ENCODE measurements at places on chromosomes 11 and 22. TPM values are rescaled to one million over a fixed set of nuclear protein-coding genes. Genes with fewer than 3 reads are reported as not detected.

DNA sequence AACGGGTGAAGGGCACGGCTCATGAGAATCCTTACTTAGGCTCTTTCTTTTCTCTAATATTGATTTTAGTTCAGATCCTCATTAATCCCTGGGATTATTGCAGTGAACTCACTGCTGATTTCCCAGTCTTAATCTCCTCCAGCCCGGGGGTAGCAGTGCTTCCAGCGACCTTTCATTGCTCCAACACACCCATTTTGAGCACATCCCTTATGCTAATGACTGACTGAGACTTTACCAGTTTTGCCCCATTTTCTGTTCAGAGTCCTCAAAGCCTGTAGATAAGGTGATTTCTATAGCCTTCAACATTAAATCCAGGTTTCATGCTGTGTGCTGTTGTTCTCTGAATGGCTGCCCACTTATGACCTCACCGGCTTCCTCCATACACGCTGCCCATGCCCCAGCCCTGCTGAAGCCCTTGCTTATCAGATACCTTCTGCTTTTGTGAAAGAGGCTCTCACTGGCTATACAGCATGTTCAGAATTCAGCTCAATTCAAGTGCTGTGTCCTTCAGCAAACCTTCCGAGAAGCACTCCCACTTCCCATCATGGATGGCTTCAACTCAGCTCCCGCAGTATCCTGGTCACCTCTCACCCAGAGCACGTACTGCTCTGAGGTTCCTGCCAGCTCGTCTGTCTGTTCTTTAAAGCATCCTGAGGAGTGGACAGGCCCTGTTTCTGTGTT, 49.0 kb downstream of the PPFIA1 start:
- no peak for DNase-seq

GRCh38 chr11:76752321-76753143, 30.6 kb upstream of the TSKU start:
- DNase-seq = peak; percentile 60

- DNase-seq = peak; percentile 10
Observed at GRCh38 chr22:20427945-20428417, 9.6 kb downstream of the SCARF2 start.

DNA sequence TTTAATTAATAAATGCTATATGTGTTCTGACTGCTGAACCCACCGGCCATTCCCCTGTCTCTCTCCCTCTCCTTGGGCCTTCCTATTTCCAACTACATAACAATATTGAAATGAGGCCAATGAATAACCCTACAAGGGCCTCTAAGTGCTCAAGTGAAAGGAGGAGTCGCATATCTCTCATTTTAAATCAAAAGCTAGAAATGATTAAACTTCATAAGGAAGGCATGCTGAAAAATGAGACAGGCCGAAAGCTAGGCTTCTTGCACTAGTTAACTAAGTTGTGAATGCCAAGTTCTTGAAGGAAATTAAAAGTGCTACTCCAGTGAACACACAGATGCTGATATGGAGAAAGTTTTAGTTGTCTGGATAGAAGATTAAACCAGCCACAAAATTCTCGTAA, 109.2 kb downstream of the TSPAN18 start:
- DNase-seq = no peak

GRCh38 chr11:123690485-123690884, 36.1 kb upstream of the SCN3B start:
- no peak for DNase-seq

DNA sequence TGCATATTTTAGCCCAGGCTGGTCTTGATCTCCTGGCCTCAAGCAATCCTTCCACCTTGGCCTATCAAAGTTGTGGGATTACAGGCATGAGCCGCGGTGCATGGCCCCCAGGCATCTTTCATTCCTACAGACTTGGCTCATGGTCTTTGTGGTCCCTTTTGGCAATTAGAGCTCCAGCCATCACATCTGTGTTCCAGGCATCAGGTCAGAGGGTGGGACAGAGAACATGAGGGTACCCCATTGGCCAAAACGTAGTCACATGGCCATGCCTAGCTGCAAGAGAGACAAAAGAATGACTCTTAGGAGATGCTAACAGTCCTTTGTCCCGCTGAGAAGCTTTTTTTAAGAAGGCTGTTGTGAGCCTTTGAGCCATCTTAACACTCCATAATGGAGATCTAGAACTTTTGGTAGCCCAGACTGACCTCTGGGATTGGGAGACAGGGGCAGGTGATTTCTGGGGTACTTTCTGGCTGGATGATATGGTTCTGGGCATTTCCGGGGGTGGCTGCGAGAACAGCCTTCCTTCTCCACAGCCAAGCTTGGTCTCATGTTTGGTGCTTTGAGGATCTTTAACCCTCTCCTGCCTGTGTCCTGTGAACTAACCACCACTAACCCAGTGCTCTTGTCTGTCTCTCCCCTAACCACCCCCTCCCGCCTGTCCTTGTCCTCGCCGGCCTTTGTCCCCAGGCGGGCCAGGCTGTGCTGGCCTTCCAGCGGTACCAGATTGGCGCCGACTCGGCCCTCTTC, 18.4 kb upstream of the TAB1 start:
- no peak for DNase-seq

GRCh38 chr22:20112623-20113511, 3.0 kb upstream of the RANBP1 start:
- no peak for DNase-seq

DNA sequence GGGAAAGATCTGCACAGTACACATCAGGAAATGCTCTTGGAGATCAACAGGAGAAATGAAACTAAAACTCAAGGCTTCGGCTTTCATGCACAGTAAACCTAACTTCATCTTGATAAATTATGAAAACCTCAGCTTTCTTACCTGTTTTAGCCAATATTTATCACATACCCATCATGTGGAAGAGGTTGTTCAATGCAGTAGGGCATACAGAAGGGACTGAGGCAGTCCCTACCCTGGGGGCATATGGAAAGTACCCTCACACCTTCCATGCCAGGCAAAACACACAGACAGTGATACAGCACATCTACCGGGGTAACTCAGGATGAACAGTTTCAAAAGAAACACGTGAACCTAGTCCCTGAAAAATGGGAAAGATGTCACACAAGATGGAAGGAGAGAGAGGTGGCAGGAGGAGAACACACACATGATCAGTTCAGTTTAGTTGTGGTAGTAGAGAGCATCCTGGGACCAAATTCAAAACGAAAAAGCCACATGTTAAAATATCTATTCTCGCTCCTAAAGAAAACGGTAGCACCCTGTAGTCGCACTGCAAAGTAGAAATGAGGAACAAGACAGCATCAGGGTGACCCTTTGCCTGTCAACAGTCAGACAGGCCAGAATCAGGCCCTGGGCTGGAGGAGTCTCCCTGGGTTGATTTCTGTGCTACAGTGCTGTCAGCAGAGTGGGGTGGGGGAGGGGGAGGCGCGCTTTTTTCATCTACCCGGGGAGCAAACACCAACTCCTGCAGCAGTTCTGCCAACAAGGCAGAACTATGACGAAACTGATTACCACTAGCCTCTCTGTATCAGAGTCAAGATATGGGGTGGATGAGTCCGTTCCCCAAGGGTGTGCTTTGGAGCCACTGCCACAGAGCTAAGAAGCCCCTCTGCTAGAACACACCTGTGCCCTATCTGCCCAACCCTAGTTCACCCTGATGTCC, 1.3 kb downstream of the HIRA start:
- no peak for DNase-seq

- no peak for DNase-seq
Observed at GRCh38 chr11:127412722-127413380, 412.3 kb upstream of the KIRREL3 start.

GRCh38 chr11:128234143-128234542, 353.2 kb downstream of the ETS1 start:
- no peak for DNase-seq

- DNase-seq = no peak
Observed at GRCh38 chr22:29014293-29014692, 47.3 kb downstream of the C22orf31 start.

- no peak for DNase-seq
Observed at GRCh38 chr11:105856954-105857353, 165.1 kb downstream of the MSANTD4 start.

DNA sequence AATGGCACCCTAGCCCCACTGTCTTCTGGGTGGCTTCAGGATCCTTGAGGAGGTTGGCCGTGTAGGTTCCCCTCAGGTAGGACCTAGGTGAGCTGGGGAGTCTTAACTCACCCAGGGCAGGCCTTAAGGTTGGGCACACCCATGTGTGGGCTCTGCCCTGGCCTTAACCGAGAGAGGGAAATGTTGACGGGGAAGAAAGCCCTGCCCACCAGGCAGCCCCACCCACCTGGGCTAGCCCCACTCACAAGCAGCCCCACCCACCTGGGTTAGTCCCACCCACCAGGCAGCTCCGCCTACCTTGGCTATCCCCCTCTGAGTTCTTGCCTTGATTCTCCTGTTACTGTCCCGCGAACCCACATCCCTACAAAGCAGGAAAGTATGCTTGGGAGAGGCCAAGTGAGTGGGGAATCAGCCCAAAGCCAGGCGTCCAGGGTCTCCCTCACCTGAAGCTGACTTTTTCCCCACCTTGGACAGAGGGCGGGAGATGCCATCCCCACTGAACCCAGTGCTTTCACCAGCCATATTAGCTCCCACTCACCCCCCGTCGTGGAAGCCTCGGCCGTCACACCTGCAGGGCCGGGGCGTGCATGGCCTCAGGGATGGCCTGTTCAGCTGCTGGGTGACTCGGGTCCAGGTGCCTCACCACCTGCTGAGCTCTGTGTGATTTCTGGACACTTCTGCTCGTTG, at the start of gene MYEOV:
MYEOV (plus strand) TSS at position 337 of the 687 bp plus-strand sequence. CDS start 1,200 bp downstream, outside the sequence.
- peak; percentile 61 for DNase-seq

DNA sequence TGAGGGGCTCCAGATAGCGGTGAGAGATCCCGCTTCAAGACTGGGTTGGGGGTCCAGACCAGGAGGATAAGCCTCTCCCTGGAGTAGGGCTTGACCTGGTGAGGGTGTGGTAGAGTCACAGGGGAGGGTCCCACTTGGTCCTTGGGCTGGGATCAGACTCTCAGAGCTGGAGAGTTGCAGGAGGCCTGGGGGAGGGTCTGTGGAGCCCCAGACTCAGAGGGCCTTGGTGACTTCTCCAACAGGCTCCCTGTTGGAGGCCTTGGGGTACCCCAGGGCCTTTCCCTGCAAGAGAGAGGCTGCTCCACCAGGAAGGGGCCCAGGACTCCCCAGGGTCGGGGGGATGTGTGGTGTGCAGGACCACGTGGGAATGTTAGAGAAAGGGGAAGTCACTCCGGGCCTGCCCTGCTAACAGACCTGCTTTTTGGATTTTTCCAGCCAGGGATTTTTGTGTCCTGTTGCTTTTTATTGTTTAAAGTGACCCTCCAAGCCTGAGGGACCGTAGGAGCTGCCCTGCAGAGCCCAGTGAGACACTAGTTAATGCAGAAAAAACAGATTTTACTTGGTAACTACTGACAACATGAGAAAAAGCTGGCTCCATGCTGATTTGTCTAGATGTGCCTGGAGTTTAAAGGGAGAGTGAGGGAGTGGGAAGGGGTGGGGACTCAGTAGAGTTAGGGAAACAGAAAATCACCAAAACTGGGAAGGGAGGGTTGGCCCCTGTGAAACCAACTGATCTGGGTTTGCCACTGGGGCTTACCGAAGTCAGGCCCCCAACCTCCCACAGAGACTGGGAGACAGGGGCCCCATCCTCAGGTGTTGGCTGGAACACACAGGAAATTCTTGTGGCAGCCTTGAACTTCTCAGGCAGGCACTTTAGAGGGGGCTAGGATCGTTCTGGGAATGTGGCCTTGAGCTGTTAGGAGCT, 801 bp upstream of the TXNRD2 start:
- peak; percentile 74 for DNase-seq

DNA sequence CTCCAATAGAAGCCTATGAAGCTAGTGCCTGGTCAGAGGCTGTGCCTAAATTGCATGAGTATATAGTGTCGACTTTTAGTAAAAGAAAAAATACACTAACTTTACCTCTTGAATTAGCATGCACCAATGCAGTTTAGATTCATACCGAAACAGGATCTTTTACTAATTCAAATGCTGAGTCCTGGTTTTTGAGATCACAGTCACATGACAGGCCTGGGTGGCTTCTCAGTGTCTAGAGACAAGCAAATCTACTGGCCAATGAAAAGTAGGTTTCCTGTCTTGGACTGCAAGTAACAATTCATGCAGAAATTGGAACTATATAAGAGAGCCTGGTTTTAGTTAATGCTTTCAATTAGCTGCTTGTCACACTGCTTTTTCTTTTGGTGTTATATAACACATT, 7.2 kb downstream of the ARHGEF12 start:
- DNase-seq = no peak

- DNase-seq = no peak
Observed at GRCh38 chr11:8164746-8165145, 4.1 kb downstream of the RIC3 start.

DNA sequence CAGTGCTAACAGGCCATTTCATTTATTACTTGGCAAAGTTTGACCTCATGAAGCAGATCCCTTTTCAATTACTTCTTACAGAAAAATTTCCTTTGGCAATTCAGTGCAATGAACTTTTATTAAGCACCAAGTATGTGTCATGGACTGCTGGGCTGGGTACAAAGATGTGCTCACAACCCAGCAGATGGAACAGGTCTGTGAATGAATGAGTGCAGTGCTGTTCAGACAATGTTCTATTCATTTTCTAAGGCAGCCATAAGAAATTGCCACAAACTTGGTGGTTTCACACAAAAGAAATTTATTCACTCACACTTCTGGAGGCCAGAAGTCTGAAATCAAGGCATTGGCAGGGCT, 428.5 kb downstream of the SOX6 start:
- no peak for DNase-seq

DNA sequence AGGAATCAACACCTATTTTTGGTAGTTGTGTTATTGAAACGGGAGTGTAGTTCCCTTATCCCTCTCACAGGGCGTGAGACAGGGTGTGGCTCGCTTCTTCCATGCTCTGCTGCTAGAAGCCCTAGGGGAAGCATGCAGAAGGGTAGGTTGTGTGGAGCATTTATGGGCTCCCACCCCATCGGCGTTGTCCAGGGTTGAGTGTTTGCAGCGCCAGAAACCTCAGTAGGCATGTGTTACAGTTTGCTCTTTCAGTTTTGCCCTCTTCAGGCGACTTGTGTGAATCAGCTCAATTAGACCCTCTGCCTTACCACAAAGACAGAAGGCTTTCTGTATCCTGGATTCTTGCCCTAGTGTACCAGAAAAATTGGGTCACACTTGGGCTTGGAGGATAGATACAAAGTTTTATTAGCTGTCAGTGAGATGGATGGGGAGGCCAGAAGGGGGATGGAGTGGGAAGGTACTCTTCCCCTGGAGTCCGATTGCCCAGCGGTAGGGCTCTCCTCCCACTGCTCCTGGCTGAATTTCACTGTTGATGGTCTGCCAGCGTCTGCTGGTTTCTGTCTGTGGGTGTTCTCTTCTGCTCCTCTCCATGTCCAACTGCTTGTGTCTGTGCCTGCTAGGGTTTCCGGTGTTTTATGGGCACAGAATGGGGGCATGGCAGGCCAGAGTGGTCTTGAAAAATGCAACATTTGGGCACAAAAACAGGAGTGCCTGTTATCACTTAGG, 358.3 kb upstream of the CTSC start:
- peak; percentile 15 for DNase-seq

Gene CELSR1
- total RNA-seq = 49.9 TPM

Gene PHF21B
- 2.8 TPM for total RNA-seq

Gene FGF3
- total RNA-seq = not detected

Gene NXPE1
- total RNA-seq = 0.25 TPM

Gene PRR33
- total RNA-seq = not detected

Gene ESAM
- 63.0 TPM for total RNA-seq

Gene ANKK1
- 0.60 TPM for total RNA-seq

Gene OR5AL1
- not detected for total RNA-seq
